ENCODE measurements at places on chromosomes 11 and 22.

GRCh38 chr11:74777877-74778276 is 29.2 kb downstream of the RNF169 start:
- no peak for DNase-seq

GRCh38 chr11:78290293-78291176 is 101.8 kb downstream of the USP35 start:
- DNase-seq: peak; percentile 90

- DNase-seq: no peak
These were observed 103.2 kb upstream of the ANO3 start for GRCh38 chr11:26228778-26229177.

DNA sequence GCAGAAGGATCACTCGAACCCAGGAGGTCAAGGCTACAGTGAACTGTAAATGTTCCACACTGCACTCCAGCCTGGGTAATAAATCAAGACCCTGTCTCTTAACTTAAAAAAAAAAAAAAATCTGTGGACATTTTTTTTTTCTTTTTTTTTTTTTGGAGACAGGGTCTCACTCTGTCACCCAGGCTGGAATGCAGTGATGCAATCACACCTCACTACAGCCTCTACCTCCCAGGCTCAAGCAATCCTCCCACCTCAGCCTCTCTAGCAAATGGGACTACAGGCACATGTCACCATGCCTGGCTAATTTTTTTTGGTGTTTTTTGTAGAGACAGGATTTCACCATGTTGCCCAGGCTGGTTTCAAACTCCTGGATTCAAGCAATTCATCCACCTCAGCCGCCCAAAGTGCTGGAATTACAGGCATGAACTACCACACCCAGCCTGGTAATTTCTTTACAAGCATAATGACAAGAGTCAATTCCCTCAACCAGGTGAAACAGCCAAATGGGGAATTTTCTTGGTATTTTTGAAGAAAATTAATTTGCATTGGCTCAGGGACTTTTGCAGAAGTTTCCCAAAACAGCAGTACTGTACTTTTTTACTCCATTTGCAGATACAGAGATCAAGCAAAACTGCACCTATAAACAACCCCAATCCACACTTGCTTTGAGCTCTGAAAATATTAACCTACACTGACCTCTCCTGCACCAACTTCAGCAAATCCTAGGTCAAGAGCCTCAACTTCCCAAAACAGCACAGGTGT is 44.0 kb downstream of the MRTFA start:
- no peak for DNase-seq

DNA sequence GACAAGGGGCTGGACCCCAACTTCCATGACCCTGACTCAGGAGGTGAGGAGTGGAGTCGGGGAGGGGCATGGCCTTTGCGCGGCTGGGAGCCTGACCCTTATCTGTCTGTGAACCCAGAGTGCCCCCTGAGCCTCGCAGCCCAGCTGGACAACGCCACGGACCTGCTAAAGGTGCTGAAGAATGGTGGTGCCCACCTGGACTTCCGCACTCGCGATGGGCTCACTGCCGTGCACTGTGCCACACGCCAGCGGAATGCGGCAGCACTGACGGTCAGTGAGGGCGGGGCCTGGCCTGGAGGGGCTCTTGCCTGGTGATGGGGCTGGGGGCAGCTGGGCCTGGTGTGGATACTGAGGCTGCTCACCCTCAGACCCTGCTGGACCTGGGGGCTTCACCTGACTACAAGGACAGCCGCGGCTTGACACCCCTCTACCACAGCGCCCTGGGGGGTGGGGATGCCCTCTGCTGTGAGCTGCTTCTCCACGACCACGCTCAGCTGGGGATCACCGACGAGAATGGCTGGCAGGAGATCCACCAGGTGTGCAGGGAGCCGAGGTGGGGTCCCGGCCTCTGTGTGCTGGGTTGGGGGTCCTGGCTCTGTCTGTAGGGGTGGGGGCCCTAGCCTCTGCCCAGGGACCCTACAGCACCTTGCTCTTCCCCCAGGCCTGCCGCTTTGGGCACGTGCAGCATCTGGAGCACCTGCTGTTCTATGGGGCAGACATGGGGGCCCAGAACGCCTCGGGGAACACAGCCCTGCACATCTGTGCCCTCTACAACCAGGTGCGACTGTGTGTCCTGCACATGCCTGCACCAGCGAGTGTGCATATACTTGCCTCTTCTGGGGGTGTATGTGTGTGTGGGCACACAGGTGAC is 6.3 kb downstream of the SHANK3 start:
- no peak for DNase-seq

GRCh38 chr11:44805596-44805995 is 78.8 kb downstream of the TSPAN18 start:
- DNase-seq: no peak

DNA sequence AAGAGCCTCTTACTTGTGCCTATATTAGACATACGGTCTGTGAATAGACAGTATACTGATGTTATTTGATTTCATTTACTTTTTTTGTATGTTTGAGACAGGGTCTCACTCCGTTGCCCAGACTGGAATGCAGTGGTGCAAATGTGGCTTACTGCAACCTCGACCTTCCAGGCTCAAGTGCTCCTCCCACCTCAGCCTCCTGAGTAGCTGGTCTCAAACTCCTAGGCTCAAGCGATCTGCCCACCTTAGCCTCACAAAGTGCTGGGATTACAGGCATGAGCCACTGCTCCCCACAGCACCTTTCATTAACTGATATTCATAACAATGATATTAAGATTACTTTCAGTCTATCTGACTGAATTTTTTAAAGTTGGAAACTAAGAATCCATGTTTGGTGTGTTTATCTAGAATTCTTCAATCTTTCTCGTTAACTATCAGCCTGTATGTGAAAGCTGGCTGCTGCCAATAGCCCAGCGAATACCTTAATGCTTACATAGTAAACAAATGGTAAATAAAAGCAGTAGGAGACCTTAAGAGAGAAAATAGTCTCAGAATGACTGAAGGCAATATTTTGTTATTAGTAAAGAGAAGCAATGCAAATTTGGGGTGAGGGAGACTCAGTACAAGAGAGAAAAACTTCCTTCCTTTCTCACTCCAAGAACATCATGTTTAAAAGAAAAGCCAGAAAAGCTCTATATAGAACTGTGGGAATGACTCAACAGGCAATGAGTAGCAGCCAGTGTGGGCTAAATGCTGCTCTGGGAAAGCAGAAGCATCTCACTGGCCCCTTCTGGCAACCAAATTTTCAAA is 101.9 kb downstream of the MRTFA start:
- peak; percentile 72 for DNase-seq

- DNase-seq: no peak
These were observed 62.2 kb downstream of the BCR start for GRCh38 chr22:23242473-23243001.

DNA sequence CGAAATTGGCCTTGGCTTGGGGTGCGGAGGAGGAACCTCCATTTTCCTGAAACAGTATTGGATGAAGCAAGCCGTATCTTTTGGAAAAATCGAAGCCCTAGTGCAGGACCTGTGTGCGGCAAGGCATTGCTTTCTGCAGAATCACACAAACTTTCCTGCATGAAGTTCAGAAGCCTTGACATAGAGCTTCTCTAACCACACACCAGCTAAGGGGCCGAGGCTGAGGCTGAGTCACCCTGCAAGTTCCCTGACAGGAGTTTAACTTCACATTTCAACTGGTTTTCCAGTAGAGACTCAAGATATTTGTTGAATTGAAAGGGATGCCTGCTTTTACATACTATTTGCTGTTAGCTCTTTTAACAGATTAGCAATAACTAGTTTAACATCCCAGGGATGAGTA is 67.8 kb downstream of the TCF20 start:
- DNase-seq: peak; percentile 21

- no peak for DNase-seq
These were observed 2191.2 kb downstream of the LRRC4C start for GRCh38 chr11:39268176-39268690.

GRCh38 chr11:35139722-35140282 is 831 bp downstream of the CD44 start:
- no peak for DNase-seq

DNA sequence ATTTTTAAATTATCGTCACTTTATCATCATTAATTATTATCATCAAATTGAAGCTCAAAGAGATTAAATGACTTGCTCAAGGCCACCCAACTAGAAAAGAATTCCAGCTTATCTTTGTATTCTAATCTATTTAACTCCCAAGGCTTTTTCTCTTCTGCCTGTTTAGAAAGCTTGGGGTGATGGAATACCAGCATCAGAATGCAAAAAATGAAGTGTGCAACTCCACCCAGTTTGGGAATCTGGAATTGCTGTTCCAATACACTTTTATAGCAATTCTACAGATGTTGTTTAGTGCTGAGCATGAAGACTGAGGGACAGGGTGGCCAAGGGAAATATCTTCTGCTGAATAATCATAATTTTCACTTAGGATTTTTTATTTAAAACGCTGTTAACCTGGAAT is 97.2 kb upstream of the FIBIN start:
- no peak for DNase-seq

DNA sequence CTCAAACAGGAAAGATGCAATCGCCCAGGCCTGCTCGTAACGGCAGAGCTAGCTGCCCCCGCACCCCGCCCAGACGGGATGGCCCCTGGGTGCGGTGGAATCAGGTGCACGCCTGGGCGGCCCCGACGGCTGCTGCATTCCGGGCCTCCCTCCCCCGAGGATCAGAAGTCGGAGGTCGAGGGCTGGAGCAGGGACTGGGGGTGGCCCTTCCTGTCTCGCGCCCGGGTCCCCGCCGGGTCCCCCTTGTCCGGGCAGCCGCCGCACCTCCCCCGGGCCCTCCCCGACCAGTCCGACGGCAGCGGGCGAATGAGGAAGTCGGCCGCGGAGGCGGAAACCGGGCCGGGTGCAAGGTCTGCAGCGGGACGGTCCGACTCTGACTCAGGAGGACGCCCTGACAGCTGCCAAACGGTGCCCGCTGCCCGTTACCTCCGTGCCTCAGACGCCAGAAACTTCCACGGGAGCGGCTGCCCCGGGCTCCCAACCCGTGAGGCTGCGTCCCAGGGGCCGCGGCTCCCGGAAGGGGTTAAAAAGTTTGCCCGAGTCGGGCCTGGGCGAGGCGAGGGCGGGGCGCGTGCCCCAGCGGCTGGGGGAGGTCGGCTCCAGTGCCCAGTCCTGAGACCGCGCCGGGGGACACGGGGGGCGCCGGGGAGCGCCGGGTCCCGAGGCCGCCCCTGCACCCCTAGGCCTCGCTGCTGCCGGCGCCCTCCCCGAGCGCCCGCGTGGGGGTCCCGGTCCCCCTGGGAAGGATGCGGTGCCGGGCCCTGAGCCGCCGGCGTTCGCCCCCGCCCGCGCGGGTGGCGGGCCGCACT is 663 bp downstream of the MYH9 start:
- DNase-seq: peak; percentile 57

DNA sequence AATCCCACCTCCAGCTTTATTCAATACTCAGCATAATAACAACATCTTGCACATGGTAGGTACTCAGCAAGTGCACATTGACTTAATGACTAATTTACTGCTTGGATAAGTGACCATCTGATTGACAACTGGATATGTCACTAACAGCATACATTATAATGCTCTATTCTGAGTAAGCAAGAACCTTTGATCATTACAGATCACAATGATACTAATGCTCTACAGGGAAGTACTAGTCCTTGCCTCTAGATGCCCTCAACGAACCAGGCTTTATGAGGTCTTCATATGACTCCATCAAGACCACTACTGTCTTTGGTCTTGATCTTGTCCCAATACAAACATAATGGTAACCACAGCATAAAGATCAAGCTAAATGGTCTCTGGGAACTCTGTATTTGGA is 167.6 kb upstream of the MTMR2 start:
- no peak for DNase-seq

DNA sequence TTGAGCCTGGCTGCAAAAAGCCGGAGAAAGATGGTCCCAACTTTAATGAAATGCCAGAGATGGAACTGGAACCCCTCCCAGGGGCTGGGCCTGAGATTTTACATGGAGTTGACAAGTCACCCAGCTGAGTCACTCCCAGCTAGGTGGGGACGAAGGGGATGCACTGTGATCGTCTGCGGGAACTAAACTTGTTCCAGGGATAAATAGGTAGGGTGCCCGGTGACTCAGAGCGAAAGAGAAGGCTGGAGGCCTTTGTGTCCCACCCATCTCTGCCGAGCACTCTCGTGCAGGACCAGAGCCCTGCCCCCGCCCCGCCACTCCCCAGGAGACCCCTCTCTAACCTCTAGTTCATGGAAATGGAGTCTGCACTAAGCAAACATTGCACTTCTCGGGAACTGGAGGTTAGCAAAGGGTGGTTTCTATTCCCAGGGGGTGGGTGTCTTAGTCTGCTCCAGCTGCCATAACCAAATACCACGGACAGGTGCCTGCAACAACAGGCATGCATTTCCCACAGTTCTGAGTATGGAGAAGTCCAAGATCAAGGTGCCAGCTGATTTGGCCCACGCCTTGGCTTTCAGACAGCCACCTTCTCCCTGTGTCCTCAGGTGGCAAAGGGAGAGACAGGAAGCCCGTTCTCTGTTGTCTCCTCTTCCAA is 60.7 kb upstream of the FADD start:
- DNase-seq: no peak

DNA sequence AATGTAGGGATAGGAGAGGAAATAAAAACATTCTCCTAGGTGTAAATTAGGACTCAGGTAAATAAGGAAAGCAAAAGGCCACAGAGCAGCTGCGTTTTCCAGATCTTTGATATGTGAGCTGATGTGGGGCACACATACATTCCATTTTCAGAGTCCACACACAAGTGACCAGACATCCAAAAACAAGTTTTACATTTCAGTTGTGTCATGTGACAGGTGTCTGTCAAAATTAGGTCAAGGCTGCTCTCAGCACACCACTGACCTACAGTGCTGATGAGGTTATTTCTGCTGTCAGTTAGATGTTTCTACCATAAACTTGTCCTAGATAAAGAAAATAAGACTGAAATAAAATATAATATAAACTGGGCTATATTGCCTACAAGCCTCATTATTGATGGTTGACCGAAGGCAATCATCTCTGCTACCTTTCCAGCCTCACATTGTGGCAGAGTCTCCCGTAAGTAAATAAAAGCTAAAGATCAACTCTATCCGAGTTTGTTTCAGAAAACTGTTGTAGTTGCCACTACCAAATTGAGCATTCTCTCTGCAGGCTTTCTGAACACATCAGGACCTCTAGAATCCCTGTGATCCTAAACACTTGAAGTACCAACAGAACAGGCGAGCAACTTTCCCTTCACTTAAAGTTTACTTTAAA is 7.9 kb downstream of the ARHGAP20 start:
- no peak for DNase-seq

DNA sequence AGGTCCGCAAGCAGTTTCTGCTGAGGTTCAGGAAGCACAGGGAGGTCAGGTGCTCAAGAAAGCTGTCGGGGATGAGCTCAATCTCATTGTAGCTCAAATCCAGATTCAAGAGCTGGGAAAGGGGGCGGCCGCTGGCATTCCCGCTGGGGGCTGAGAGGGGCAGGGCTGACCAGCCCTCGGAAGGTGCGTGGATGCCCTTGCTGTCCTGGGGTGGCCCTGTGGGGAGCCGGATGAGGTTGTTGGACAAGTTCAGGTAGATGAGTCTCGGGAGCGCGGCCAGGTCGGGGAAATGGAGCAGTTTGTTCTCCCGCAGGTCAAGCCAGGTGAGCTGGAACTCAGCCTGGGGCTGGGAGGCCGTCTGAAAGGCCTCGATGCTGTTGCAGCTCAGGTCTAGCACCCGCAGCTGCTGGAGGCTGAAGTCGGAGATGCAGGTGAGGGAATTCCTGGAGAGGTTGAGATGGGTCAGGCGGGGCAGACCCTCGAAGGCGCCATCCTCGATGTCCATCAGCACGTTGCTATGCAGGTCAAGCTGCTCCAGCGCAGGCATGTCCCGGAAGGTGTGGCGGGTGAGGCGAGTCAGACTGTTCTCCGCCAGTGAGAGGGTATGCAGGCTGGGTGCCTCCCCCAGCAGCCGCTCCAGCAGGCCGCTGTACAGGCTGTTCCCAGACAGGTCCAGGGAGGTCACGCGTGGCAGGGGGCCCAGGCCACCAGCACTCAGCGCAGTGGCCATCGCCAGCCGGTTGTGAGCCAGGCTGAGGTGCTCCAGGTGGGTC is 9.8 kb downstream of the LRRC32 start:
- no peak for DNase-seq

Measured in bone marrow (tissue), 2 donors.